ENCODE measurements at places on chromosomes 4 and X.

DNA sequence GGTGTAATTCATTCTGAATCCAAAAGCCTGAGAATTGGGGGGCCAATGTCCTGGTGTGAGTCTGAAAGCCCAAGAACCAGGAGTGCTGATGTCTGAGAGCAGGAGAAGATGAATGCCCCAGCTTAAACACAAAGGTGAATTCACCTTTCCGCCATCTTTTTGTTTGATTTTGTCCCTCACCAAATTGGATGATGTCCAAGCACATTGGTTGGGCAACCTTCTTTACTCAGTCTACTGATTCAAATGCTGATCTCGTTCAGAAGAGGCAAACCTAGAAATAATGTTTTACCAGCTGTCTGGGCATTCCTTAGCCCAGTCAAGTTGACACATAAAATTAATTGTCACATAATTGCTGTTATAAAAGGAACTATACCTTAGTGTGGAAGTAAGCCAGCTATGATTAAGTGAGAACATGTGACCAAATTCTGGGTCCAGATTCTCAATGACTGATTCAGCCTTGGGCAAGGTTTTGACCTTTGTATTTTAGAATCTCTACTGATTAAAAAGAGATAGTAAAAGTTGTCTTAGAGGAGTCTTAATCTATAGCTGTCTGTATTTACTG is 34.5 kb upstream of the SLC4A4 start:
- DNase-seq, result no peak

GRCh38 chrX:118497180-118497818 is 1.7 kb downstream of the DOCK11 start:
- no peak for DNase-seq

DNA sequence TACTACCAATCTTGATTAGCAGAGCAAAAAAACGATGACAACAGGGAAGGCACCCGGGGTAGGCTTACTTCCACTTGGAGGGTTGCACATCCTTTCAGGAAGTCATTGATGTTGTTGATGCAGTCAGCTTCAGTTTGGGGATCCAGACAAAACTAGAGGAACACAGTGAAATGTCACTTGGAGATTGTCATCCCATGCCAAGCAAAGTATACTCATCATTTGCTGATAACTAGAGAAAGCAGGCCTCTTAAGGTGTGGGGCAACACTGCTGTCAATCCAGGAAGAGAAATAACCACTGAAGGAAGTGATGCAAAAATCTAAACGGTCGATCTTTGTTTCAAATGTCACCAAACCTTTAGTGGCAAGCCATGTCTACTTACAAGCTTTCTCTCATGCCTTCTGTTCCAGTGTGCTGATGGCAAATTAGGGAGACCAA is 1.4 kb downstream of the ARHGEF6 start:
- DNase-seq, result peak; percentile 69

GRCh38 chr4:24867251-24867650 is 45.6 kb downstream of the CCDC149 start:
- DNase-seq, result no peak

DNA sequence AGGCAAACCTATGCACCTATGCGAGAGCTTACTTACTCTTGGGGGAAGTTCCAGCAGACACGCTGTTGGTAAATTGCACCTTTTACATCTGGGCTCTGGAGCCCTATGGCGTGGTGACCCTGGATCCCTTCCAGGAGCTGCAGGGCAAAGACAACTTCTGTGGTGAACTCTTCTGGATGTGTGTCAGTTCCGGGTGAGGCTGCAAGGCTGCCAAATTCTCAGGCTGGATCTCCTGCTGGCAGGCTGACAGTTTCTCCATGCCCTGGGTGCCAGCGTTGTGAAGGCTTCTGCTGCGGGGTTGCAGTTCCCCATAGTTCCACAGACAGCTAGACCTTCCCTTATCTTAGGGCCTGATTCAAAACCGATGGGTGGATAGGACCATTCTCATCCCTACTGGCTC is 37.9 kb downstream of the RAP2C start:
- no peak for DNase-seq

- peak; percentile 19 for DNase-seq
These were observed 55.1 kb upstream of the PGAM4 start for GRCh38 chrX:78024349-78025059.

DNA sequence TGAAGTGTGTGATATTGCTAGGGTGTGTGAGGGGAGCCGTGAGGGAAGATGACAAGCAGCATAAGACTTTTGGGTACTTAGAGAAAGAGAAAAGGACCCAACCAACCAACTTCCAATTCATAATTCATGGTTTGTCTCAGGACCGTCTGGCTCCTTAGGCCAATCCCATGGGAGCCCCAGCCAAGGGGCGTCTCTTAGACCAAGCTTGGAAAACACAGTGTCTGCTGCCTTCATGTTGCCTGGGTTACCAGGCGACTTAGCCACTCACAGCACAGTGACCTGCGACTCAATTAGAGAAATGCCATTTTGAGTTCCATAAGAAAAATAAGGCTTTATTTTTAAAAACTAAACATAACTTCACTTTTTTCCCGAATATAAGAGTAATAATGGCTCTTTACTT is 32.7 kb downstream of the BST1 start:
- DNase-seq, result no peak

DNA sequence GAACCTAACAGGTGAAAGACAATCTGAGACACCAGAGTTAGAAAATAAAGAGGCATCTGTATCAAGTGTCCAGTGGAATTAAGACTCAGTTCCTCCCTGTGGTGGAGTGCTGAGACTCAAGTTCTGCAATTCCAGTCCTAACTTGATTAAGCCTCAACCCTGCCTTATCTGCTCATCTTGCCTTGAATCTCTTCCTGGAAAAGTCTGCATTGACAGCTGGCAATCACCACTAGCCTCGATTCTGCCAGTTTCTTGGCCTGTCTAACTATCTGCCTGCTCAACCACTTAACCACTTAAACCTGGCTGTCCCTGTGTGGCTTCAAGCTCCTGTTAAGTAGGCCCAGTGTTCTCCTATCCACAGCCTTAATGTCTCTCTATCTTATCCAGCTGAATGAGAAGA is 22.4 kb upstream of the NEIL3 start:
- no peak for DNase-seq

DNA sequence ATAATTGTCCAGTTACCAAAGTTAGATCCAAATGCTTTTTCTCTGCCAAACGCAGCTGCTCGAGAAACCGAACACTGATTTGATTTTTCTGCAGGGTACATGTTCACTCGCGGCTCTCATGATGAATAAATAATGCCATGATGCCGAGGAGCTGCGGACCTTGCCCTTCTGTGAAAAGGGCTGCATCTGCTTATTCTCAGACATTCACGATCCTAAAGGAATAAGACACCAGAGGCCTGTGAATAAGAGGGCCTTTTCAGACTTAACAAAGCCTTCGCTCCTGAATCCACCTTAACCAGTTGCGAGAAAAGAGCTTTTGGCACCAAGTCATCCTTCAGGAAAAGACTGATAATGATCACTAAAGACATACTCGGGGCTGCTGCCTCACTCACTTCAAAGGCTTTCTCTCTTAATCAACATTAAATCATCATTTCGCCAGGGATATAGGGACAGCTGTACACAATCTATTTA is 147.5 kb downstream of the FBXO8 start:
- DNase-seq, result no peak

DNA sequence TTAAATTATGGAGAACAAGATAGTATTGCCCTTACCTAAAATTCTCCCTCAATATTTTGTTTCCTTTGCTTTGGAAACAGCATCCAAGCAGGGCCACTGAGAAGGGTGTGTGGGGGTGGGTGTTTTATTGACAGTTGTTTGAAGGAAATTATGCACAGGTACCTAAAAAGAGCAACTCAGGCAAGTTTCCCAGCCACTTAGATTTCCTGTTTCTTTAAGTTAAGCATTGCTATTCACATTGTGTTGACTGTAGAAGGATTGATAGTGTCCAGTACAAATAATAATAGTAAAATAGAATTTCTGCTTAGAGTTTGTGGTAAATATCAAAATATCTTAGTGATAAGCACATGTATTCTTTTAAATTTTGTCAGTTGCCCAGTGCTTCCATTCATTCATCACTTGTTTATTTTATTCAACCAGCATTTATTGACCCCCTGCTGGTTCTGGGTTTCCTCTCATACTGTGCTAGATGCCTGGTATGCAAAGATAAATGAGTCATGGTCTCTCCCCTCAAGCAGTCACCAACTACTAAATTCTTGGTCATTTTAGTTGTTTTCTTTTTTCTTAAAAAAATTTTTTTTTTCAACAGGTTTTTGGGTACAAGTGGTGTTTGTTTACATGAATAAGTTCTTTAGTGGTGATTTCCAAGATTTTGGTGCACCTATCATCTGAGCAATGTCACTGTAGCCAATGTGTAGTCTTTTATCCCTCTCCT is 50.0 kb downstream of the GALNT7 start:
- DNase-seq, result no peak

- no peak for DNase-seq
These were observed 899 bp downstream of the LYAR start for GRCh38 chr4:4289055-4289454.

DNA sequence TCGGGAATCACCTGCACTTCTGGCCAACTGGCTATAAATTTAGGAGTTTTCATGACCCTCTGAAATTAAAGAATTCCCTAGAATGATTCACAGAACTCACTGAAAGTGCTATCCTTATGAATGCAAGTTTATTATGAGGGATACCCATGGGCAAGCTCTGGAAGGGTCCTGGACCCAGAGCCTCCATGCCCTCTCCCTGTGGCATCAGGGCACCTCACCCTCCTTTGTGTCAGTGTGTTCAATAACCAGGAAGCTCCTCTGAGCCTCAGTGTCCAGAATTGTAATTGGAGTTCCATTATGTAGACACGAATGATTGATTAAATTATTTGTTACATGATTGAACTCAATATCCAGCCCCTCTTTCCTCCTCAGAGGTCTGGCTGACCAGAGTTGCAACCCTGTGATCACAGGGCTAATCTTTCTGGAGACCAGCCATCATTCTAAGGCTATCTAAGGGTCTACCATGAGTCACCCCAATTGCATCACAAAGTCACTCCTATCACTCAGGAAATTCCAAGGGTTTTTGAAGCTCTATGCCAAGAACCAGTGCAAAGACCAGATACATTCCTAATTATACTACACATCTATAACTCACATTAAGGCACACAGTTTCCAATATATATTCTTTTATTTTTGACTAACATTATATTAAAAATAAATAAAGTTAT is 8.9 kb downstream of the ANXA3 start:
- DNase-seq, result no peak

GRCh38 chrX:21437036-21437435 is 62.8 kb downstream of the CNKSR2 start:
- DNase-seq, result no peak

- no peak for DNase-seq
These were observed 71.9 kb downstream of the CLDN22 start for GRCh38 chr4:183248201-183248600.

- no peak for DNase-seq
These were observed 899.8 kb downstream of the RAB28 start for GRCh38 chr4:12584116-12584875.

GRCh38 chrX:149962859-149963757 is 24.8 kb upstream of the EOLA2 start:
- DNase-seq, result peak; percentile 43

- peak; percentile 74 for DNase-seq
These were observed 132.4 kb upstream of the USP9X start for GRCh38 chrX:40952855-40953254.

DNA sequence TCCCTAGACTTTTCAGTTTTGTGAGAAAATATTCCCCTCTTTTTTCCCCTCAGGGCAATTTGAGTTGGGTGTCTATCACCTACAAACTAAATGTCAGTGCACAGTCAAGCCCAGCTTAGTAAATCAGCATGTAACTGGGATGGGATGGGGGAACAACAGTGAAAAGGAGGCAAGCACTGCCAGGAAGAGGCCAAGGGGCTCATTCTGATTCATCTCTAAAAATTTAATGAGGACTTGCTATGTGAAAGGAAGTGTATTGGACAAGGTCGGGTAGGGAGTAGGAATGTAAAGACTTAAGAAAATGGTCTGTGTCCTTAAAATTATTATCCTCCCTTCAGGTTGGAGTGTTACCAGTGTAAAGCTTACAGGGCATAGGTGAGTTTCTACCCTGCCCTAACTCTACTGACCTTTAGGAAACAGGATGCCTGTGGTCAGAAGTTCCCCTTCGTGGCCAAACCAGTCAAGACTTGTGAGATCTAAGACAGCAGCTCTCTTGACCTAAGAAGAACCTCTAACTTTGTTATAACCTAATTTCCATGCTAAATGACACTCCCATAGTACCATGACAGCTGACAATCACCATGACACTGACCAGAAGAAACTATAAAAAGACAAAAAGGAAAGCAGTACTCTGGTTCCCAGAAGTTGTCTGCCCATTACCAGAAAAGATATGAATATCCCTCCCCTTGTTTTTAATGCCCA is 194.4 kb upstream of the LDB2 start:
- no peak for DNase-seq

DNA sequence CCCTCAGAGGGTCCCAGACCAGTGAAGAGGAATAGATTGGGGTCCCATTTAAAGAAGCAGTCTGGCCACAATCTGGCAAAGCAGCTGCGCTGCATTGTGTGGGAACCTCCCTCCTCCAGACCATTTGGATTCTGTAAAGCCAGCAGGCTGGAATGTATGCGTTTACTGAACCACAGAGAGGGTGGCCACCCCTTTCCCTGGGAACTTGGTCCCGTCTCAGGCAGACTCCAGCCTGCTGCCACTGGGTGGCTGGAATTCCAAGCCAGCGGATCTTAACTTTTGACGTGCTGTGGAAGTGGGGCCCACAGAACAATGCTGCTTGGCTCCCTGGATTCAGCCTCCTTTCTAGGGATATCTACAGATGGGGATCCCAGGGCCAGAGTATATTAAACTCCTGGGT is 307.2 kb downstream of the DACH2 start:
- DNase-seq, result no peak

DNA sequence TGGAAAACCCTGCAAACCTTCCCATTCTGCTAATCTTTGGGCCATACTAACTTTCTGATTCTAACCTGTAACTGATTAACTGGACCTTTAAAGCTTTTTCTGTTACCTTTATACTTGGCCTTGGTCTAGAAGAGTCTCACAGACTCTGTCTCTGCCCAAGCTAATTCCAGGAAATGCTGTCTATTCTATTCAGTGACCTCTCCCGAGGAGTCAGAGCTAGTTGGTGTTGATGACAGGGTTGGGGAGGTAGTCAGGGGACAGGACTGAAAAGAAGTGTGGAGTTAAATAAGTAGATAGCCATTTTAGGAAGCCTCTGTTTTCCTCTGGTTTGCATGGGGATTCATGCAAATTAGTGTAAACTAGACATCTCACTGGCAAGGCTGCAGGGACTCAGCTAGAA is 429.5 kb downstream of the GRID2 start:
- DNase-seq, result no peak
